ENCODE measurements at places on chromosomes 4 and X.

- no peak for DNase-seq
- H3K36me3 ChIP-seq = no peaks in the 10 kb centered on the region
- no peaks in the 10 kb centered on the region for H3K27me3 ChIP-seq
- no peaks in the 10 kb centered on the region for H3K4me1 ChIP-seq
- no peak overlapping the region for H3K4me3 ChIP-seq
These were observed 200.2 kb downstream of the ADGRA3 start for GRCh38 chr4:22315628-22316027.

GRCh38 chrX:110002300-110003166, at the start of gene TMEM164:
Gene TMEM164 (plus strand): TSS chrX:110003114. CDS start chrX:110003775, 661 bp downstream.
- no peaks in the 10 kb centered on the region for H3K27me3 ChIP-seq
- H3K27ac ChIP-seq = peak within 1 kb of the TSS; percentile 88
- H3K36me3 ChIP-seq = no peaks in the 10 kb centered on the region
- no peaks in the 10 kb centered on the region for H3K4me1 ChIP-seq
- DNase-seq = peak; percentile 69

DNA sequence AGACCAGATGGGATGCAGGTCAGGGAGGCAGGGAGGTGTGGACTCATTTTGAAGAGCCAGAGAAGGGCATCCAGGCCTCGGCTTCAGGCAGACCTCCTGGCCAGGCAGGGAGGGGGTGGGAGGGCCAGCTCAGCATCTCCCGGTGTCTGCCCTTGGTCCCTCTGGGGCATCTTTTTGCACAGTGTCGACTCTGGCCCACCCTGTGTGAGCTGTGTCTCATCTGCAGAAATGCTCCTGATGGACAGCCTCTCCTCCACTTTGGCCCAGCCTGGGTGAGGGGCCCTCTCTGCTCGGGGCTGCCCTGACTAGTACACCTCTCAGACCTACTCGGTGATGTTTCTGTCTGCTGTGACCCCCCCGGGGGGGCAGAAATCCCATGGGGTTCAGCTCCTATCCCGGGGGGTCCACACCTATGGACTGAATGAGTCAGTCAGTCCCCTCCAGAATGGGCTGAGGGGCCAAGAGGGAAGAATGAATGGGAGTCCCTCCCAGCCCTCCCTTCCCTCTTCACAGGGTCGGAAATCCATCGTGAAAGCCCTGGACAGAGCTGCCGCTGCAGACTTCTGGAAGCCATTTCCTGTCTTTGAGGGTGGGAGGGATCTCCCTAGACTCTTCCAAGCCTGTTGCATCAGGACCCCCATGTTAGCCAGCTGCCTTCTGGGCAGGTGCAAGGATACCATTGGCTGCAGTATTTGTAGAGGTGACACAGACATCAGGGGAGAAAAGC, 196.7 kb upstream of the PSAPL1 start:
- H3K27me3 ChIP-seq = peaks cover 2% of the 10 kb centered on the region
- no peak overlapping the region for H3K27ac ChIP-seq
- no peaks in the 10 kb centered on the region for H3K36me3 ChIP-seq

- no peaks in the 10 kb centered on the region for H3K4me1 ChIP-seq
- H3K27ac ChIP-seq = no peak overlapping the region
- H3K36me3 ChIP-seq = no peaks in the 10 kb centered on the region
- no peak overlapping the region for H3K4me3 ChIP-seq
These were observed 4.2 kb upstream of the TMEM154 start for GRCh38 chr4:152684007-152684406.

- H3K27me3 ChIP-seq = no peaks in the 10 kb centered on the region
- H3K4me1 ChIP-seq = no peaks in the 10 kb centered on the region
- H3K36me3 ChIP-seq = no peaks in the 10 kb centered on the region
- no peak overlapping the region for H3K4me3 ChIP-seq
- H3K27ac ChIP-seq = no peak overlapping the region
These were observed 238.5 kb downstream of the EVC2 start for GRCh38 chr4:5469861-5470260.

- no peak overlapping the region for H3K27ac ChIP-seq
- H3K4me3 ChIP-seq = no peak overlapping the region
- DNase-seq = no peak
- H3K4me1 ChIP-seq = no peaks in the 10 kb centered on the region
- H3K27me3 ChIP-seq = no peaks in the 10 kb centered on the region
These were observed 110.1 kb upstream of the MED14 start for GRCh38 chrX:40845331-40845911.

GRCh38 chr4:145939856-145940255, 1.2 kb upstream of the ZNF827 start:
- no peak overlapping the region for H3K4me3 ChIP-seq
- DNase-seq = no peak

DNA sequence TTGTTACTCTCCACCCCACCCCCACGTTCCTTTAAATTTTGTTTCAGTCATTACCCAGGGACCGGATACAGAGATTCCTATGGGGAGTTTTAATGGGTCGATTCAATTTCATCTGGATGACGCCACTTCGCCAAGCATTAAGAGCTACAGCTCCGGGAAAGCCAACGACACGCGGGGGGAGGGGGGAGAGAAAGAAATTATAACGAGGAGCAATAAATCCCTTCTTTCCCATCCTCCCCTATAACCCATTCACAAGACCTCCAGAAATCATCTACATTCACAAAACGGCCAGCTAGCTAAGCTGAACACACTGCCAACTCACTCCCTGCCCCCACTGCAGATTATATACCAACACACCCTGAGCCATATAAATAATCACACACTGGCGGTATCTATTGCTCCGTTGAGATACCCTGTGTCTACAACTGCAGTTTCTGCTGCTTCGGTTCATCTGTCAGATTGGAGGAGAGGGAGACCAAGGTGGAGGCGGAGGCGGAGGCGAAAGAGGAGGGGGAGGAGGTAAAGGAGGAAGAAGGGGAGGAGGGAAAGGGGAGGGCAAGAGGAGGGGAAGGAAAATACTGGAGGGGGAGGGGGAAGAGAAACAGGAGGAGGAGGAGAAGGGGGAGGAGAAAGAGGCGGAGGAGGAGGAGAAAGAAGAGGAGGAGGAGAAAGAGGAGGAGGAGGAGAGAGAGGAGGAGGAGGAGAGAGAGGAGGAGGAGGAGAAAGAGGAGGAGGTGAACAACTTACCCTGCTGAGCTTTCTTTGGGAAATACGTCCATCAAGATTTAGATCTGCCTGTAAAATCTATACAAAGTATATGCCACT, 113.9 kb upstream of the VAMP7 start:
- H3K27me3 ChIP-seq = no peaks in the 10 kb centered on the region
- H3K36me3 ChIP-seq = no peaks in the 10 kb centered on the region
- peak overlapping the region; percentile 26 for H3K4me3 ChIP-seq
- H3K27ac ChIP-seq = peak overlapping the region; percentile 70
- H3K4me1 ChIP-seq = no peaks in the 10 kb centered on the region

- H3K36me3 ChIP-seq = no peaks in the 10 kb centered on the region
- no peak overlapping the region for H3K27ac ChIP-seq
- no peaks in the 10 kb centered on the region for H3K27me3 ChIP-seq
- no peak overlapping the region for H3K4me3 ChIP-seq
- no peak for DNase-seq
- no peaks in the 10 kb centered on the region for H3K4me1 ChIP-seq
These were observed 118.8 kb upstream of the TENM3 start for GRCh38 chr4:182124359-182124758.

- H3K36me3 ChIP-seq = no peaks in the 10 kb centered on the region
- no peaks in the 10 kb centered on the region for H3K27me3 ChIP-seq
- H3K4me3 ChIP-seq = peak overlapping the region; percentile 86
These were observed 2.4 kb downstream of the ANKRD50 start for GRCh38 chr4:124710015-124710741.

- no peaks in the 10 kb centered on the region for H3K36me3 ChIP-seq
- H3K27me3 ChIP-seq = peaks cover 6% of the 10 kb centered on the region
- no peak for DNase-seq
- H3K4me1 ChIP-seq = no peaks in the 10 kb centered on the region
- H3K27ac ChIP-seq = no peak overlapping the region
- no peak overlapping the region for H3K4me3 ChIP-seq
These were observed 33.2 kb upstream of the MAN2B2 start for GRCh38 chr4:6541789-6542188.

DNA sequence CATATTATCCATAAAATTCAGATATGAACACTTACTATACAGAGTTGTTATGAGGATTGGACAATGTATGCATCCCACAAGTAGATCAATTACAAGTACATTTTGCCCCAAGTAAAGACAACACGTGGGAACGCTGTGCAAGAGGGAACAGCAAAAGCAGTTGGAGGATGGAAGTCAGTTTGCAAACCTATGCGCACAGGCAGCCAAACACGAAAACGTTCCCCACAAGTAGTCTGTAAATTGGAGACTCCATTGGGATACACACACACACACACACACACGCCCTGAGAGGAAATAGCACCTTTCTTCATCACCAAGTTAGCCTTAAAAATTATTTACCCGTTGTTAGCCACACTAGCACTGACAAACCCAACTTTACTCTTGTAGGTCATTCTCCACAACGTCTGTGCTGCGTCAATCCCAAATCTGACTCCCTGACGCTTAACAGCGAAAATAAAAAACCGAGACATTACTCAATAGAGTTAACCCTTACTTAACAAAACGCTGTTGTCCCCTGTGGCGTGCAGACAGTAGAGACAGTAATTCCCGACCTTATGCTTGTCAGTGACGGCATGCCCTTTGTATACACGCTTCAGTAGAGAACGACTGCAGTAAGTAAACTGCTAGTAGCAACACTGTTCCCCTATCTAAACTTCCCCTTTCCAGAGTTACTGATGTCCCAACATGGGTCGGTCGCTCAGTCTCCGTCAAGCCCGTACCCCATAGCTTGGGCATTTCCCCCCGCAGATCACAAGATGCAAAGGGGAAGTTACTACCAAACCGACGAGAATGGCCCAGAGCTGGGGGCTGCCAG, 730 bp downstream of the MANBA start:
- H3K4me1 ChIP-seq = no peaks in the 10 kb centered on the region
- H3K27me3 ChIP-seq = no peaks in the 10 kb centered on the region
- DNase-seq = peak; percentile 15
- H3K4me3 ChIP-seq = peak overlapping the region; percentile 84
- peak overlapping the region; percentile 71 for H3K27ac ChIP-seq
- no peaks in the 10 kb centered on the region for H3K36me3 ChIP-seq

- no peaks in the 10 kb centered on the region for H3K27me3 ChIP-seq
- no peak within 1 kb of the TSS for H3K27ac ChIP-seq
- DNase-seq = no peak
- H3K4me3 ChIP-seq = no peak within 1 kb of the TSS
These were observed at the start of gene JCHAIN for GRCh38 chr4:70666369-70666768. Gene JCHAIN (minus strand): TSS chr4:70666508. CDS start chr4:70666490, 18 bp downstream.

- peaks cover 2% of the 10 kb centered on the region for H3K4me1 ChIP-seq
- no peak overlapping the region for H3K27ac ChIP-seq
- no peak overlapping the region for H3K4me3 ChIP-seq
These were observed 831.9 kb downstream of the TRIML1 start for GRCh38 chr4:188971125-188971524.

DNA sequence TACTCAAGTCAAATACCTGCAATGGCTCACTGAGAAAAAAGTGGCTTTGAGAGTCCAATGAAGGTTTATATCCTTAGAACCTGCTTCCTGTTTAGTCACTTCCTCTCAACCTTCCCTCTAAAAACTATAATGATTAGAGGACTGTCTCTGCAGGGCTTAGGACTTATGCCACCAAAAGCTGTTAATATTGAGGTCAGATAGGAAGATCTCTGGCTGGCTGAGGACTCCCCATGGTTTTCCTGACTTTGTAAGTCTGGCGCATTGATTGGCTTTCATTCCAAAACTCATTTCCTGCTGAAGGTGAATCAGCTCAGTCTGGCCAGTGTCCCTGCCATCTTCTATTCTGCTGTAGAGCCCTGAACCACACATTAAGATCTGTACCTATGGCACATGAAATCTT, 140.9 kb upstream of the ANK2 start:
- H3K4me3 ChIP-seq = no peak overlapping the region
- no peak overlapping the region for H3K27ac ChIP-seq
- H3K36me3 ChIP-seq = no peaks in the 10 kb centered on the region
- no peak for DNase-seq
- H3K4me1 ChIP-seq = peaks cover 2% of the 10 kb centered on the region
- H3K27me3 ChIP-seq = no peaks in the 10 kb centered on the region

DNA sequence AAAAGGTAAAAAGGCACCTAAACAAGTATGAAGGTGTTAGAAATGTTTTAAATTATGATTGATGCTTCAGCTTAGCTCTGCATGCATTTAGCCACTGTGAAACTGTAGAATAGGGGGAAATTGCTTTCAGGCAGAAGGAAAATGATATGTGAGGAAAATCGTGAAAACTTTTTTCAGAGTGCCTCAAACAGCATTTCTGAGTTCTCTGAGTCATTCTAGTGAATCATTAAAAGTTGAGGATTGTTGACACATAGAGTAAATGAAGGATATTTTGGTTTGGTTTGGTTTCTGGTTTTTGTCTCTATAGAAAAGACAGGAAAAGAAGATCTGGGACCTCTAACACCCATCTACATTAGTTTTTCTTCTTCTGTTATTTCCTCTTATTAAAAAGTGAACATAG, 332.5 kb upstream of the TRAM1L1 start:
- no peak overlapping the region for H3K4me3 ChIP-seq
- no peaks in the 10 kb centered on the region for H3K4me1 ChIP-seq
- H3K27ac ChIP-seq = no peak overlapping the region
- DNase-seq = no peak
- H3K36me3 ChIP-seq = no peaks in the 10 kb centered on the region
- no peaks in the 10 kb centered on the region for H3K27me3 ChIP-seq

- no peaks in the 10 kb centered on the region for H3K36me3 ChIP-seq
- H3K27me3 ChIP-seq = no peaks in the 10 kb centered on the region
- DNase-seq = no peak
- no peak overlapping the region for H3K4me3 ChIP-seq
- no peak overlapping the region for H3K27ac ChIP-seq
- peaks cover 10% of the 10 kb centered on the region for H3K4me1 ChIP-seq
These were observed 1.8 kb upstream of the TMEM128 start for GRCh38 chr4:4249866-4250265.

DNA sequence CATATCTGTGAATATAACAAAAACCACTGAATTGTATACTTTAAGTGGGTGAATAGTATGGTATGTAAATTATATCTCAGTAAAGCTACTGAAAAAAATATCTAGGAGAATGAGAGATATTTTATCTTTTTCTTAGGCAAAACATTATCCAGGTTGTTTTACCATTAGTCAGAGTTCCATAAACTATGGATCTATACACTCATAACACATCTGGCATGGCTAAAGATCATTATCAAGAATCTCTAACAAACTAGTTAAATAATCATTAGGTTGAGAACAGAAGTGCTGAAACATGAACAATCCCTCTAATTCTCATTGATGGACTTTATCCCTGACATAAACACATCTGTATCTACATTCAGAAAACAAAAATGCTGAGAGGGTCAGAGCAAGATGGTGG, 15.6 kb downstream of the MED14 start:
- no peaks in the 10 kb centered on the region for H3K27me3 ChIP-seq
- H3K4me1 ChIP-seq = no peaks in the 10 kb centered on the region
- no peak for DNase-seq

GRCh38 chr4:102037566-102037965, 247.0 kb downstream of the BANK1 start:
- H3K27me3 ChIP-seq = no peaks in the 10 kb centered on the region
- no peak for DNase-seq
- no peak overlapping the region for H3K4me3 ChIP-seq
- no peaks in the 10 kb centered on the region for H3K4me1 ChIP-seq
- no peak overlapping the region for H3K27ac ChIP-seq

- no peaks in the 10 kb centered on the region for H3K36me3 ChIP-seq
- H3K4me3 ChIP-seq = no peak overlapping the region
- no peak overlapping the region for H3K27ac ChIP-seq
These were observed 30.9 kb downstream of the RASSF6 start for GRCh38 chr4:73589261-73589847.

- H3K36me3 ChIP-seq = no peaks in the 10 kb centered on the region
- DNase-seq = no peak
- H3K4me1 ChIP-seq = no peaks in the 10 kb centered on the region
- H3K27ac ChIP-seq = no peak overlapping the region
- no peaks in the 10 kb centered on the region for H3K27me3 ChIP-seq
- H3K4me3 ChIP-seq = no peak overlapping the region
These were observed 192.7 kb upstream of the STS start for GRCh38 chrX:6954836-6955235.
